ENCODE measurements at places on chromosomes 5 and 9.
A peak's percentile ranks its signal among the peaks of the same experiment; 100 is the strongest.

GRCh38 chr5:170495825-170496661 lies 7.8 kb upstream of the KCNIP1 start:
- DNase-seq, result no peak

DNA sequence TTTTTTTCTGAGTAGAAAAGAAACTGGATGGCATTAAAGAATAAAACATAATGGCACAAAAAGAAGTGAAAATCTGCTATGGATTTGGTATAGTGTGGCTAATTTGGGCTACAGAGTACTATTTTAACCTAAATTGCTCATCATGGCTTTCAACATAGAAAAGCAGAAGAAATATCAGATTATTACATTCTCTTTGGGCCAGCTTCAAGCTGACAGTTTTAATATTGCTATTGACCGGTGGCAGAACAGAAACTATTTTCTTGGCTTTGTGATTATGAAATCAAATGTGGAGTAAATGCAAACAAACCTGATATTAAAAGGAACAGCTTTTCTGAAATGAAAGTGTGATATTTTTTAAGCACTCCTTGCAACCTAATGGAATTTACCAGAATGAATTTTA lies 301.5 kb downstream of the EPB41L4A start:
- DNase-seq, result no peak

- DNase-seq, result no peak
Observed at GRCh38 chr5:9861666-9862256, 231.6 kb upstream of the TAS2R1 start.

GRCh38 chr9:131125038-131125287 lies 423 bp upstream of the NUP214 start:
- DNase-seq, result no peak

DNA sequence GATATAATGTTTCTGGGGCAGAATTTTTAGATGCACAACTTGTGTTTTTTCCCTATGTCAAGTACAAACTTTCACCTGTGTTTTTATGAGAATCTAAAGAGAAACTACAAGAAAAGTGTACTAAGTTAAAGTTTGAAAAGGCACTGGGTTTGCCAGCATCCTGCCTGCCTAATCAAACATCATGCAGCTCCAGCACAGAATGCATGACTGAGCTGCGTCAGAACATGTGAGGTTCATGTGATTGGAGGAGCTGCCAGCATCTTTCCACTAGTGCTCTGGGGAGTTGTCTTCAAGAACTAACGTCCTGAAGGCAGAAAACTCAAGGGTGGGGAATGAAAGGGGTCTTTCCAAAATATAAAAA lies 46.1 kb upstream of the RIC1 start:
- DNase-seq, result no peak

GRCh38 chr9:970151-970996 lies 6.1 kb upstream of the DMRT3 start:
- DNase-seq, result no peak

GRCh38 chr5:77972469-77973252 lies 196.5 kb upstream of the TBCA start:
- DNase-seq, result peak; percentile 0

DNA sequence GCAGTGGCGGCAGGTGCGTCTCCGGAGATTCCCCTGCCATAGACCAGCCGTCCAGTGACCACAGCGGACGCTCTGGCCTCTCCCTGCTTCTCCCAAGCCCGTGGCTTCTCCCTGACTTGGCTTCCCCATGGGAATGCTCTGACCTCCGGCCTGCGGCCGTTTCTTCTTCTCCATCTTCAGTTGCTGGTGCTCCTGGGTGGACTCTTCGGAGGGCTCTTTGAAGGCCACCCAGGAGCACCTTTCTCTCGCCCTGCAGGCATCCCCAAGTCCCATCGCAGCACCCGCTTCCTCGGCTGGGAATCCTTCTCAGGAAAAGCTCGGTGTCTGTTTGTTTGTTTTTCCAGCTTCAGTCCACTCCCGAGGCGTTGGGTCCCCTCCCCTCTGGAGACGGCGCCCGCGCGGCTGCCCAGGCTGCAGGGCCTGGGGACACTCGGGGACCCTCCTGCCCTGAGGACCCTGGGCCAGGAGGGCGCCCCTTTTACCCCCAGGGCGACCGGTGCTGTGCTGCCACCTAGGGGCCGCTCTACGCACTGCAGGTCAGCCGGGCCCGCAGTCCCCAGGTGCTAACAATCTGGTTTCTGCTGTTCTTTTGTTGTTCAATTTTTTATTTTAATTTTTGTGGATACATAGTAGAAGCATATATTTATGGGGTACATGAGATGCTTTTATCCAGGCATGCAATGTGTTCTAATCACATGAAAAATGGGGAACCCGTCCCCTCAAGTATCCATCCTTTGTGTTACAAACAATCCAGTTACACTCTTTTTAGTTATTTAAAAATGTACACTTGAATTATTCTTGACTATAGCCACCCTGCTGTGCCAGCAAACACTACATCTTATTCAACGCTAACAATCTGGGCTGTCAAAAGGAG lies 197.9 kb upstream of the ADAMTS16 start:
- no peak for DNase-seq

- no peak for DNase-seq
Observed at GRCh38 chr9:70285981-70286598, 27.3 kb downstream of the SMC5 start.

DNA sequence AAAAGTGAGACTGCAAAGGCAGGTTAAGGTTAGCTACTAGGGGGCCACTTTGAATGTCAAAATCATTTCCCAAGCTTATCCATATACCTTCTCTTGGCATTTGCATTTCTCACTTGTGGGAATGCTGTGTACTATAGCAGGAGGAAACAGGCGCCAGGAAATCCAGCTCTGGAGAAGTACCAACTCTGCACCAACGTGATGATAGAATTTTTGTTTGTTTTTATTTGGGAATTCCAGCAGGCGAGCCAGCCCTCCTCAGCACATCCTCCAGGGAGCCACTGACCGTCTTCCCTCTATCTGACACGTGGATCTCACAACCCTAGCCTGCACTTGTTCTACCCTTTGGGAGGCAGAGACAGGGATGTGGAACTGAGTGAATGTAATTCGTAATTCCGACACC lies 318.0 kb downstream of the ACTL7B start:
- DNase-seq, result no peak

DNA sequence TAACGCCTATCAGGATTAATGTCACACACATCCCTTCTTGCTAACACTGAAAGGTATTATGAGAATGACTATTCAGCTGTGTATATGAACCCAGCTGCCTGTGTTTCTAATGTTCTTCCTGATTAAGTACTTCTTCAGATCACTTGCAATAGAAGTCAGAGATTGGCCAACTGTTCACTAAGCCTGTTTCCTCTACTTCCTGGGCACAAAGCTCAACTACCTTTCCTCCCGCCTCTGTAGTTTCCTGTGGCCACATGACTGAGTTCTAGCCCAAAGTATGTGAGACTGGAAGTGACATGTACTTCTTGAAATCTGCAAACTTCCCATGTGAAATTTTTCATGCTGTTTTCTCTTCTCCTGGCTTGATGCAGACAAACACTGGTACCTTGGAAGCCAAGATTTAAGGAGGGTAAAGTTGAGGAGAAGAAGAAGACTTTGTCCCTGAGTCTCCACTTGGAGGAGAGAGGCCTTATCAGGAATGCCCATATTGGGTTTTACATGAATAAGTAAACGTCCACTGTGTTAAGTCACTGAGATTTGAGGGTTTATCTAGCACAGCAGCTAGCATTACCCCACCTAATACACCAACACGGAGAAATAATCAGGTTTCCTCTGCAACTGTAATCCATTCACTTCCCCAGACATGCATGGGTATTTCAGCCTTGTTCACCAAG lies 58.6 kb downstream of the SLIT3 start:
- DNase-seq, result no peak

DNA sequence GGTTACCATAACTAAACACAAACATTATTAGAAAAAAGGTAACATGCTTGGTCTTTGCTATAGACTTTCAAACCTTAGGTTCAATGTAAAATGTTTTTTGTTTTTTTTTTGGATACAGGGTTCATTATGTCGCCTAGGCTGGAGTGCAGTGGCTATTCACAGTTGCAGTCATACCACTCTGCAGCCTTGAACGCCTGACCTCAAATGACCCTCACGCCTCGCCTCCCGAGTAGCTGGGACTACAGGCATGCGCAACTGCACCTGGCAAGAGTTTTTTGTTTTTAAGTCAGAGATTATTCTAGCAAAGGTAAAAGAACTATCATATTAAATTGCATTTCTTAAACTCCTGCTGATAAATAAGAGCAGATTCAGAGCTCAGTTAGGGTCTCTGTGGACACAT lies 55.1 kb upstream of the NR5A1 start:
- DNase-seq, result no peak

DNA sequence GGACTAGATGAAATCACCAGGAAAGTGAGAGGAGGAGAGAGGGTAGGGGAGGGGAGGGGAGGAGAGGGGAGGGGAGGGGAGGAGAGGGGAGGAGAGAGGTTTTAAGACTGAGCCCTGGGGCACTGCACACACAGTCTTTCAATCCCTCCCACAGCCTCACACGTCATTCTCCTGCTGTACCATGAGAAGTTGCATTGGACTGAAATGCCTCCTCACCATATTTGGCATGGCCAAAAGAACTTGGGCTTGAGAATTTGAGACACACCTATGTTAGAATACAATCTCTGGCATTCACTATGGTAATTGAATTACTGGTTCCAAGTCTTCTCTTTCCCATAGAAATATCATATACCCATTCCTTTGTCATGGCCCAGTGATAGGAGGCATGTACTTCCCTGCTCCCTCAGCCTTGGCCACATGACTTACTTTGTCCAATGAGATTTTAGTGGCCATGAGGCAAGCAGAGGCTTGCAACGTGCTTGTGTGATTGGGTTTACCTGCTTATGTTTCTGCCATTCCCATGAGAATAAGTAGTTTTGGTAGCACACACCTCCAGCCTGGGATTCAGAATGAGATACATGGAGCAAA lies 133.3 kb upstream of the SMARCA2 start:
- no peak for DNase-seq
